ENCODE measurements at places on chromosomes 16 and 17.

DNA sequence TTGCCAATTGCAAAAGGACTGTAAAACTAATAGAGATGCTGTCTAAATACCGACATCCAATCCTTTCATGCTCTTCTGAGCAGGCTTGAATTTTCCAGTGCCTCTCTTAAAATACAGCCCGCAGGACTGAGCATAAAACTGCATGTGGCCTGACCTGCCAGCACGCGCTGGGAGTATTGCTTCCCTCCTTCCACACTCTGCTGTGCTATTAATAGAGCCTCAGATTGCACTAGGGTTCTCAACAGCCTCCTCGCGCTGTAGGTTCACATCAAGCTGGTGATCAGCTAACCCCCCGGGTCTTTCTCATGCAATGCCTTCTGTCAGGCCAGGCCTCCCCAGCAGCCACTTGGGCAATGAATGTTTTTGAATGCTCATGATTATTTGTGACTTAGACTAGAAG is 14.2 kb upstream of the MSI2 start:
- DNase-seq: no peak

- no peak for DNase-seq
Observed at GRCh38 chr17:18999394-18999793, 5.2 kb downstream of the FAM83G start.

DNA sequence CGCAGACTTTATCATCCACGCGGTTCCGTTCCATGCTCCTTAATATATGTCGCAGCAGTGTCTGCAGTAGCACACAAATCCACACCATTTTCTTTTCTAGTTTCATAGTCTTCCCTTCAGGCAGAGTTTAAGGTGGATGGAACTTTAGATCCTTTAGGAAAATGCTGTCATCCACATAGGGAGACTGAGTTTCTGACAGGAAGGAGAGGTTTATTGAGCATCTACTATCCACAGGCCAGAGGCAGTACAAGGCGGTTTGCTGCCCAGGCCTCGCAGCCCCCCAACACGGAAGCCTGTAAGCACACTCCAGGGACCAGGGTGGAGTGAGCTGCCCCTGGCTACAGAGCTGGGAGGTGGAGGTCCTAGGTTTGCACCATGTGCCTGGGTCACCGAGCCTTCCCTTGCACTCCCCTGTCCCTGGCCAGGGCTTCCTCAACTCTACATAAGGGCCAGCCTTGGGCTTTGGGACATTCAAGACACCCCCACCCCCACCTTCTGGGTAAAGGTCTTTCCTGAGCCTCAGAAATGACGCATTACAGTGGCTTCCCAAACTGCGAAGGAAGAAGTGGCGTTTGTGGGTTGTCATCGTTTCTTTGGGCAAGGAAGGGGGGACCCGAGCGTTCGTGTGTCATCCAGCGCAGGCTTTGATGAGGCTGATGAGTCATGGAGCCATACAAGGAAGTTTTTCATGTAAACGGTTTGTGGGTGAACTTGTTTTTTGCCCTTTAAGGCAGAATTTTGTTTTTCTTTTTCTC is 146.5 kb upstream of the PLCG2 start:
- no peak for DNase-seq

- DNase-seq: no peak
Observed at GRCh38 chr17:50346313-50347116, 589 bp downstream of the XYLT2 start.

GRCh38 chr17:1553354-1554266 is 9.0 kb downstream of the PITPNA start:
- DNase-seq: no peak

GRCh38 chr16:75497558-75497957 is 2.3 kb upstream of the CHST6 start:
- DNase-seq: no peak

- no peak for DNase-seq
Observed at GRCh38 chr16:60217787-60218186, 1483.7 kb upstream of the GOT2 start.

DNA sequence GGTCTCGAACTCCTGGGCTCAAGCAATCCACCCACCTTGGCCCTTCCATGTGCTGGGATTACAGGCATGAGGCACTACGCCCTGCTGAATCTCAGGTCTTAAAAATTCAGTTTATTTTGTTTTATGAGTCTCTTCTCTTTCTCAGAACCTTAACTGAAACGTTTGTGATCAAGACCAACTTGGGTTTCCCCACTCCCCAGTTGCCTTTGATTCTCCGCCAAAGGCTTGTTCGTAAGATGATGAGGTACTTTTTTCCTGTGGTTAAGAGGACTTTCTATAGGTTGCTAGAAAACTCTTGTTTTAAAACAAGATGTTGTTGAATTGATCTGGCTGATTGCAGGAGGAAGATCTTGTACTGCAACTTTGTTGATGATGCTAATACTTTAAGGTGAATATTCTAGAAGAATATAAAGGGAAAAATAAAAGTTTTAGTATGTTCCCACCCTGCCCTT is 11.7 kb downstream of the ABCC1 start:
- DNase-seq: no peak

- no peak for DNase-seq
Observed at GRCh38 chr17:56656701-56657327, 63.3 kb downstream of the NOG start.
